ENCODE measurements at places on chromosomes 13 and 19.

DNA sequence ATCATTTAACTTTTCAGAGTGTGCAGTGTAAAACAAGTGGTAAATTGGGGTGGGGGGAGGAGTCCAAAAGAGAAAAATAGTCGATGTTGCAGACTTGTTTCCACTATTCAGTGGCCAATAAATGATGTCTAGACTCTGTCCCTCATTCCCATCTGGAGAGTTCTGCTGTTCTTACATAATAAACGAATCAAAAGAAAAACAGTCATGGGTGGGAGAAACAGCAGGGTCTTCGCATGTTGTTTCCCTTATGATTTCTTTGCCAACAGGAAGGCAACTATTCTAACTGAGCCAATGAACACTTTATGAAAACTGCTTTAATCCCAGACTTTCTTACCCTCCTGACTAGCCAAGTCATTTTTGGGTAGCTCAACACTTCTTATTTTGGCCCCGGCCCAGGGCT, 615.5 kb downstream of the FGF9 start:
- no peak for DNase-seq

GRCh38 chr13:112892426-112893206, 76.4 kb upstream of the MCF2L start:
- DNase-seq: no peak

DNA sequence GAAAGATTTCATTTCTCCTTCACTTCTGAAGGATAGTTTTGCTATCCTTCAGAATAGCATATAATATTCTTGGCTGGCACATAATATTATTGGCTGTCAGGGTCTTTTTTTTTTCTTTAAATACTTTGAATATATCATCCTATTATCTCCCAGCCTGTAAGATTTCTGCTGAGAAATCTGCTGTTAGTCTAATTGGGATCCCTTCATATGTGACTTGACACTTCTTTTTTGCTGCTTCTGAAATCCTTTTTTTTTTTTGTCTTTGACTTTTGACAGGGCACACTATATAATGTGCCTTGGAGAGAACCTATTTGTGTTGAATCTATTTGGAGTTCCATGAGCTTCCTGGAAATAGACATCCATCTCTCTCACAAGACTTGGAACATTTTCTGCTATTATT, 136.9 kb upstream of the UBL3 start:
- no peak for DNase-seq

GRCh38 chr19:3608079-3608641, 1.5 kb upstream of the TBXA2R start:
- DNase-seq: no peak
